ENCODE measurements at places on chromosomes 5 and 9. TPM values are rescaled to one million over a fixed set of nuclear protein-coding genes. Genes with fewer than 3 reads are reported as not detected.

The AQP7 gene
- 0.28 TPM for total RNA-seq

The GALNT12 gene
- 2.5 TPM for total RNA-seq

The ZNG1F gene
- 6.1 TPM for total RNA-seq

The IFNA21 gene
- not detected for total RNA-seq

The EDIL3 gene
- total RNA-seq = 101 TPM

The SPATA31E1 gene
- total RNA-seq = not detected

The IFNA17 gene
- not detected for total RNA-seq

GRCh38 chr5:37757980-37758582 is 81.8 kb downstream of the GDNF start:
- no peak for DNase-seq

- no peak for DNase-seq
Observed at GRCh38 chr9:89750117-89750791, 145.4 kb downstream of the GADD45G start.

DNA sequence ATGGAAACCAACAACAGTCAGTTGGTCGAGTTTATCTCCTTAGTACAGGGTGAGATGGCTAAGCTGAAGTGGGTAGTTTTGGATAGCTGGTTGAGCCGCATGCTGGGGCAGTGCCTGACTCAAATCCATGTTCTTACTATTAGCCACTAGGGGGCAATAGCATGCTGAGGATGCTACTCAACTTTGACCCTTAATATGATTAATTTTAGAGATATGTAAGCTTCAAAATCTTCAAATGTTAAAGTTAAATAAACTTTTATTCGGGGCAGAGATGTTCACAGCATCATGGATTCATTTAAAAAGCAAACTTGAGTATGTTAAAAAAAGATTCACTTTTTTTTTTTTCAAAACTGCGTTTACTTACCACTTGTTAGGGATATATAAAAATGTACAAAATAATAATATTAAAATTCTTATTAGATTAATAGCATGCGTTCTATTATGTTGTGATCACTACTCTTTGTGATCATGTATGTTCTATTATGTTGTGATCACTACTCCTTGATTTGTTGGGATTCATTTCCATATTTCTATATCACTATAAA is 57.0 kb downstream of the C9orf153 start:
- peak; percentile 61 for DNase-seq

DNA sequence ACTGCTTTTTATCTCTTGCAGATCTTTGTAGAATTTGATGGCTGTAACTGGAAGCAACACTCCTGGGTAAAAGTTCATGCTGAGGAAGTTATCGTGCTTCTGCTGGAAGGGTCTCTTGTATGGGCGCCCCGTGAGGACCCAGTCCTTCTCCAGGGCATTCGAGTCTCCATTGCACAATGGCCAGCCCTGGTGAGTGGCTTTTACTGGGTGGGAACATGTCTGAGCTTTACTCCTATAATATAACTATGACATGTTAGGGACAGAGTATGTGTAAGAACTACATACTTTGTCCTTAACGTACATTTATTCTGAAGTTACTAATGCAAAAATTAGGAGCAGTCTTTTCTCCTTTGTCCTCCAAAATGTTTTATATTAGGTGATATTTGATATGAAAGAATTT is 20.2 kb downstream of the KDM3B start:
- DNase-seq = no peak

GRCh38 chr5:149416987-149417710 is 38.1 kb upstream of the IL17B start:
- peak; percentile 91 for DNase-seq

- peak; percentile 7 for DNase-seq
Observed at GRCh38 chr5:126139773-126140172, 283.4 kb upstream of the GRAMD2B start.

DNA sequence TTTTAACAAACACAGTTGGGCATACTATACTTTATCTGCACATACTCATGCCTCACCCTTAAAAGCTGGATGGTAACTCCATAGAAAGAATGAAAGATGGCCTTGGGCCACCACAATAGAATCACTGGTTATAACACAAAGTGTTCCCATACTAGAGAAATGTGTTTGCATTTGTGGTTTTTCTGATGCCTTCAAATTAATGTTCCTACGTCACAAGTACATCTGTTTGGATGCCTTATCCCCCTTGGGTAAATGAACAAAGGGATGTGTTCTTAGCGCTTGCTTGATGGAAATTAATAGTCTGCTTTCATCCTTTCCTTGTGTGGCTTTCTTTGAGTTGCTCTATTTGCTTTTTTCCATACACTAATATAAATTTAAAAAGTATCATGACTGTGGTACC is 291.1 kb upstream of the PDE4D start:
- DNase-seq = no peak

- no peak for DNase-seq
Observed at GRCh38 chr5:8048920-8049319, 180.0 kb downstream of the MTRR start.

DNA sequence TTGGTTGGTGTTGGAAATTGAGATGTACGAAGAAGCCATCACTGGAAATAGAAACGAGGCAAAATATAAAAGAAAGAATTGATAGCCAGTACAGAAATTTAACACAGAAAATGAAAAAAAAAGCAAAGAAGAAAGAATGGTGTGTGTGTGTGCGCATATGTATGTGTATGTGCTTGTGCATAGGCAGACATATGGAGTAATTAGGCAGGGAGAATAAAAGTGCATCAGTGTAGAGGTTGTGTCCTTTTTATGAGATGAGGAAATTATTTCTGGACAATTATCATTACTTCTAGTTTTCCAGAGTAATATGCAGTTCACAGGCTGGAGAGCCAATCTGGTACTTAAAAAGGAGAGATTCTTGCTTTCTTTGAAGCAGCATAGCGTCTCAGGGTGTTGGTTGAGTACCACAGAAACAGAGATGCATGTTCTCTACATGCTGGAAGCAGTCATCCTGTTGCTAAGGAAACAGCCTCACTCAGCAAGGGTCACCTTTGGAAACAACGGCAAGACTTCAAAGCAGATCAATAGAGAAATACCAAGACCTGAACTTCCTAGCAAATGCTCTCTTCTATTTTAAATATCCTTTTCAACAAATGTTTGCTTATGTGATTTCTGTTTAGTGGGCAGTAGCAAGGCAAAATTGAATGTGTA is 172.7 kb downstream of the TAF11L14 start:
- no peak for DNase-seq

- peak; percentile 64 for DNase-seq
Observed at GRCh38 chr9:78612091-78612490, 315.2 kb downstream of the PSAT1 start.

DNA sequence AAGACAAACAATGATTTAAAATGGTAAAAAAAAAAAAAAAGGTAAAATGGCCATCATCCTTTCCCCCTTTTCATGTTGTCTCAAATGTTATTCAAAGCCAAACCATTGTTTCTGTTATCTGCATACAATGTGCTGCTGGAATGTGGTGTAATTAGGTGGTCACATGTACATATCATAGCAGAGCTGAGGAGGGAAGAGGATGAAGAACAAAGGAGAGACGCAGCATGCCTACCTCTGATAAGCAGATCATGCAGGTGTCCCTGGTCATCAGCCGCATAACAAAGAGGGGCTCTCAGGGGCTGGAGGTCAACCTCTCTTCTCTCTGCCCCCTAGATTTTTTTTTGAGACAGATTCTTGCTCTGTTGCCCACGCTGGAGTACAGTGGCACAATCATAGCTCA is 141.0 kb downstream of the CARTPT start:
- DNase-seq = no peak

GRCh38 chr5:176670449-176670848 is 23.2 kb downstream of the TSPAN17 start:
- DNase-seq = no peak

- DNase-seq = no peak
Observed at GRCh38 chr9:131012023-131012334, 3.0 kb downstream of the LAMC3 start.

GRCh38 chr5:60439552-60439951 is 260.4 kb downstream of the DEPDC1B start:
- DNase-seq = no peak

Data from IMR-90 (cell line).